NCI-H1048 (cell line): ENCODE measurements at places on chromosomes 12 and 14.

DNA sequence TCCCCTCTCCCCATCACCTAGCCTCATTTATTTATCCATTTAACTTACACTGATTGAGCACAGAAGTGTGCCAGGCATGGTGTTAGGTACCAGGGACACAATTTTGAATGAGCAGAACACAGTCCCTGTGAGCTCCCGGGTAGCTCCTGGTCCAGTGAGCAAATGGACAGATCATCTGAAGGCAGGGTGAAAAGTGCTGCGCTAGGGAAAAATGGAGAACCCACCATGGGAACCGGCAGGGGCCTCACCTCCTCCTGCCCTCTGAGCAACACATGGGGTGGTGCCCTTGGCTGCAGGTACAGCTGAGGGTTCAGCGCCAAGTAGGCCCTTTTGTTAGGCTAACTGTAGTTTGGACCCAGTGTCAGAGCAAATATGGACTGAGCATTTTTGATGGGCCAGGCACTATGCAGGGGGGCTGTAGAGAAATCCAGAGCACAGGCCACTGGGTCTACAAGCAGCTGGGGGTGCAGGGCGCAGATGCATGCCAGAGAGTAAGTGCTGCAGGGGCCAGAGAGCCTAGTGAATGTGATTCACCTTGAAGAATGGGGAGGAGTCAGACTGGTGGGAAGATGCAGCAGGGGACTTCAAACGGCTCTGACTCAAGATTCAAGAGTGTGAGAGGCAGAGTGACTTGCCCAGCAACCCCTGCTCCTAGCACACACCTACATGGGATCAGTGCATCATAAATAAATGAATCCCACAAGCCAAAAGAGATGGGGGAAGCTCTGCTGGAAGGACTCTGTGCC is 28.2 kb downstream of the LTBP2 start:
- DNase-seq, result no peak

GRCh38 chr12:109447482-109447881 is 29.6 kb downstream of the KCTD10 start:
- DNase-seq, result no peak

DNA sequence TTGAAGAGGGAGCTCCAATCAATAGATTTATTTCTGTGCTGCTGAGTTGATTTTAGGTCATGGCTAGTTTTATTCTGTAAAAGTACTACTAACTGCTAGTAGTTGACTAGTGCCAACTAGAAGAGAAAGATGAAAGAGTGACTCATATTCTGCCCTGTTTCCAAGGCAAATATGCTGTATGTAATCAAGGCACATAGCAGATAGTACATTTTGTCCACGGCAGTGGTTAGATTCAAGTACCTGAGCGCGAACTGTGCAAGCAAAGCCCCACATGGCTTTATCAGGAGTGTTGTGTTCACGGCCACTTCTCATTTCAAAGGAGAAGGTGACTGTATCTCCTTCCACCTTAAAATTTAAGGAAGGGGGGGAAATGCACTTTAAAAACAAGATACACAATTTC is 126.8 kb downstream of the TRAFD1 start:
- no peak for DNase-seq

DNA sequence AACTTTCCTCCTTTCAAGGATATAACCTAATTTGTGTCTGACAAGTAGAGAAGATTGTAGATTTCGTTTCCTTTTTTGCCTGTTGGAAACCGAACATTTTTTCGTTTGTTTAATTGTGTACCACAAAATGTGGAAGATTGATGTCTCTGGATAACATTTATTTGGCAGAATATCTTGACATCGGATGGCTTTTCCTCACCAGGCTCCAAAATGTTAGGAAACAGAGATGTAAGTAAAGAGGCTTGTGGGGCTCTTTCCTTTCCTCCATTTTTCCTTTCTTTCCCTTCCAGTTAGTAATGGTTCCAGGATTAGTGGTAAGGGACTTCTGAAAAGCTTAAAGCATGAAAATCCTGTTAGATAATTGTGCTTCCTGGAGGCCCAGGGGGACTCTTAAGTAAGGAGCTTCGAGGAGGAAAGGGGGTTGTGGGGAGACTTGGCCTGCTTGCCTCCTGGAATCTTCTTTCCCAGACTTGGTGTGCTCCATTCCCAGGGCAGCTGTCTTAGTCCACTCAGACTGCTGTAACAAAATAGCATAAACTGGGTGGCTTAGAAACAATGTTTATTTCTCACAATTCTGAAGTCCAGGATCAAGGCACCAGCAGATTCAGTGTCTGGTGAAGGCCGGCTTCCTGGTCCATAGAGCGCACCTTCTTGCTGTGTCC is 243.1 kb upstream of the PWP1 start:
- DNase-seq, result no peak

DNA sequence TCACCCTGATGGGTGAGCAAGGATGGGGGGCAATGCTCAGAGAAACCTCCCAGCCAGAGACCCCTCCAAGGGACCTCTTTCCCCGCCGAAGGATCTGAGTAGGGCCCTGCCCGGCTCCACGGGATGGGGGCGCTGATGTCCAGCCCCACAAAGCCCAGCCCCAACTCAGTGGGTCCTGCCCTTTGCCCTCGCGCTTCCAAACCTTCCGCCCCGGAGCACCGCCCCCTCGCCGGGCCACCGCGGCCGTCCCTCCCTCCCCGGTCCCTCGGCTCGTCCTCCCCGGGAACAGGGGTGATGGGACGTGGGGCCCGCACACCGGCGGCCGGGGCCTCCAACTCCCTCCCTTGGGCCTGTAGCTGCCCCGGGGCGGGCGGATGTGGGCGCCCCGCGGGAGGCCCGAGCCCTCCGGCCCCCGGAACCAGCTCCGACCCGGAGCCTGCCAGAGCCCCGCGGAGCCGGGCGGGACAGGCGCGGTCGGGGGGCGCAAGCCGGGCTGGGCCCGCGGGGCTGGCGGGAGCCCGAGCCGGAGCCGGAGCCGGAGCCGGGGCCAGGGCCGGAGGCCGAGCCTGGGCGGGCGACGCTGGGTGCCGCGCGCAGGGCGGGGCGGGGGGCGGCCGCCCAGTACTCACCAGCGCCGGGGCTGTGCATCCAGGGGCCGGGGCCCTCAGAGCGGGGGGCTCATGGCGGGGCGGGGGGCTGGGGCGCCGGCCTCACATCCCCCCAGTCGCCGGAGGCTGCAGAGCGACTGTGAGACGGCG is 386 bp downstream of the HDAC7 start:
- no peak for DNase-seq

- DNase-seq, result no peak
Measured at GRCh38 chr12:121099779-121100178, 32.9 kb upstream of the P2RX7 start.

DNA sequence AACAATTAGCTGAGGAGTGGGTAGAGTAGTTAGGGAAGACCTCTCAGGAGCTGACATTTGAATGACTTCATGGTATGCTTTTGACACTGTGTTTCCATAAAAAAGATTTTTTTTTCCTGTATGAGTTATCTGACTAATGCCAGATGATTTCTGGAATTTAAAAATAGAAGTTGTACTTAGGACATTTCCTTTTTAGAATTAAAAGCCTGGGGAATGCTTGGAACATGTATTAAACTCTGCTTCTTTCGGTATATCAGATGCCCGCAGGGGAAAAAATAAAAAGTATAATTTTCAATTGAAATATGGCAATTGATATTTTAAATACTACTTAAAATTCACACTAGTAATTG is 41.1 kb downstream of the BRMS1L start:
- no peak for DNase-seq

- DNase-seq, result no peak
Measured at GRCh38 chr12:42652048-42652447, 62.5 kb upstream of the PRICKLE1 start.

GRCh38 chr14:55097881-55098560 is 31.0 kb upstream of the LGALS3 start:
- DNase-seq, result no peak

DNA sequence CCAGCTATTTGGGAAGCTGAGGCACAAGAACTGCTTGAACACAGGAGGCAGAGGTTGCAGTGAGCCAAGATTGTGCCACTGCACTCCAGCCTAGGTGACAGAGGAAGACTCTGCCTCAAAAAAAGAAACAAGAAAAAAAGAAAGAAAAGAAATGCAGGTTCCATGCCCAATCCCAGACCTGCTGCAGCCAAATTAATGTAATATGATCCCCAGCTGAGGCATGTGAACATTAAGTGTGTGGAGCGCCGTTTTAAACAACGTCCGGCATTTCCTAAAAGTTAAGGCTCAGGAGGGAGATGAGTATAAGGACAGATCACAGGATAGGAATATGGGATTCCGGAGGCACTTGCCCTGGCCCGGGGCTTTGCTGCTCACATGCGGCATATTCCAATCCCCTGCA is 162.9 kb downstream of the KSR2 start:
- DNase-seq, result no peak

GRCh38 chr12:79547044-79547734 is 143.6 kb downstream of the PAWR start:
- no peak for DNase-seq
